ENCODE measurements at places on chromosomes 12 and 14. TPM values are rescaled to one million over a fixed set of nuclear protein-coding genes. Genes with fewer than 3 reads are reported as not detected.

- H3K36me3 ChIP-seq: no peaks in the 10 kb centered on the region
- no peak overlapping the region for H3K4me3 ChIP-seq
- no peaks in the 10 kb centered on the region for H3K4me1 ChIP-seq
- no peak overlapping the region for H3K27ac ChIP-seq
- peaks cover 20% of the 10 kb centered on the region for H3K27me3 ChIP-seq
- no peak for DNase-seq
These were observed 57.2 kb upstream of the CISTR start for GRCh38 chr12:53809005-53809404.

DNA sequence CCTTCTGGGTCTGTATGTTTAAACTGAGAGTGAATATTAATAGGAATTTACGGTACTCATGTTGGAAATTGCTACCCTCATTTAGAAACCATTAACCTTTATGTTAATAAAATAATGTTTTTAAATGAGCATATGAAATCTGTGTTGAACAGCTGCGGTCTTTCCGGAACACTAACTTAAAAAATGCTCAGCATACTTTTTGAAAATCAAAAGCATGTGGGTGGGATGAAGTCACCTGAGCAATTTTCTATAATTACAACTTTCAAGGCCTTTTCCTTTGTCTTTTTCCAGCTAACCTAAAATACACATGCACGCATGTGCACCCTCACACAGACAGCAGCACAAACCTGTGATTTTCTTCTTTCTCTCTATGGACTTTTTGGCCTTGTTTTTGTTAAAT is 39.8 kb downstream of the BORCS5 start:
- peaks cover 23% of the 10 kb centered on the region for H3K36me3 ChIP-seq
- H3K27ac ChIP-seq: no peak overlapping the region
- no peaks in the 10 kb centered on the region for H3K27me3 ChIP-seq

- H3K4me3 ChIP-seq: no peak overlapping the region
- H3K27me3 ChIP-seq: no peaks in the 10 kb centered on the region
- H3K36me3 ChIP-seq: no peaks in the 10 kb centered on the region
- H3K27ac ChIP-seq: peak overlapping the region; percentile 6
These were observed 6.2 kb upstream of the SLC15A4 start for GRCh38 chr12:128829861-128830504.

- peak overlapping the region; percentile 75 for H3K27ac ChIP-seq
- H3K4me3 ChIP-seq: peak overlapping the region; percentile 23
- H3K36me3 ChIP-seq: peaks cover 60% of the 10 kb centered on the region
These were observed 25.9 kb downstream of the FUT8 start for GRCh38 chr14:65438266-65438933.

The JDP2 gene
- 1.4 TPM for total RNA-seq

DNA sequence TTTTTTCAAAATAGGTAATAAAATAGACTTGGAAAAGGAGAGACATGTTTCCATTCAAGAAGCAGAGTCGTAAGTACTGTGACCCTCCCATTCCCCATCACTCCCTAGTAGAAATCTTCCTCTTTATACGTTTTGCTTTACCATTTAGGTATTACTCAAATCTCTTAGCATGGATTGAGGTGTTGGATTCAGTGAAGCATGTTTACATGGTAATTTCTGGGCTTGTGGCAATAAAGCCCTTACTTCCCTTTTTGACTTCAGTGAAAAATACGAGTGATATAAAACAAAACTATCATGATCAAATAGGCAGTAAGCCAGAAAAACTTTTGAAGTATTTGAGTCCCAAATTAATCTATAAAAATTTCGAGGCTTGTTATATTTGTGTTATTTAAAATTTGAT is 27.4 kb downstream of the RAB21 start:
- H3K4me3 ChIP-seq: no peak overlapping the region
- H3K27ac ChIP-seq: no peak overlapping the region
- no peak for DNase-seq
- no peaks in the 10 kb centered on the region for H3K4me1 ChIP-seq
- H3K27me3 ChIP-seq: no peaks in the 10 kb centered on the region

DNA sequence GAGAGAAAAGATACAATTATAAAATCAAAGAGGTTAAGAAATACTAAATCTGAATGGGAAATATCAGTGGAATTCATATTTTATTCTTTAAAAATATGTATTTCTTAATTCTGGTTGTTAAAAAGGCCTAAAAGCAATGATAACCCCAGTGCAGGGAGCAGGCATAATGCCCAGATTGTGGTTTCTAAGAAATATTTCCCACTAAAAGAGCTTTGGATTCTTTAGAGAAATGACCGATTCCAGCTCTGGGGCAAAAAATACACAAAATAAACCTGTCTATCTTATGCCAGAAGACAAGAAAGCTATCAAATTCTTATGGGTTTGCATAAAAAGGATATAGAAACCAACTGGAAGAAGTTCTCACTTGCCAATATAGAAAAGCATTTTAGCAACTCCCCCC is 71.6 kb downstream of the PDE6H start:
- no peak overlapping the region for H3K27ac ChIP-seq
- no peaks in the 10 kb centered on the region for H3K36me3 ChIP-seq
- peaks cover 12% of the 10 kb centered on the region for H3K27me3 ChIP-seq
- peaks cover 3% of the 10 kb centered on the region for H3K4me1 ChIP-seq

GRCh38 chr14:53193193-53193592 is 40.1 kb upstream of the DDHD1 start:
- no peak overlapping the region for H3K4me3 ChIP-seq
- H3K27me3 ChIP-seq: no peaks in the 10 kb centered on the region
- no peak for DNase-seq
- H3K27ac ChIP-seq: no peak overlapping the region

DNA sequence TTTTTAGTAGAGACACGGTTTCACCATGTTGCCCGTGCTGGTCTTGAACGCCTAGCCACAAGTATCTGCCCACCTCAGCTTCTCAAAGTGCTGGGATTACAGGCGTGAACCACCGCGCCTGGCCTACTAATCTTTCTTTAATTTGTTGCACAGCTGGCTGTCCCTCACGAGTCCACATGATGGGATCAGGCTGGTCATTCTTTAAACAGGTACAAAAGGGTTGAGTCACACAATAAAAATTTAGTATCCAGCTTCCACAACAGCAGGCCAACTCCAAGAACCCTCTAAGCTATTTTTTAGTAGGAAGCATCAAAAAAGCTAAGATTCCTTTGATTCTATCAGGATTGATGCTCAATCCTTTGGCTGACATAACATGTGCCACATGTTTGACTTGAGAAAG is 17.8 kb downstream of the SINHCAF start:
- H3K27ac ChIP-seq: no peak overlapping the region
- peaks cover 13% of the 10 kb centered on the region for H3K4me1 ChIP-seq
- H3K36me3 ChIP-seq: peaks cover 72% of the 10 kb centered on the region
- H3K27me3 ChIP-seq: no peaks in the 10 kb centered on the region

DNA sequence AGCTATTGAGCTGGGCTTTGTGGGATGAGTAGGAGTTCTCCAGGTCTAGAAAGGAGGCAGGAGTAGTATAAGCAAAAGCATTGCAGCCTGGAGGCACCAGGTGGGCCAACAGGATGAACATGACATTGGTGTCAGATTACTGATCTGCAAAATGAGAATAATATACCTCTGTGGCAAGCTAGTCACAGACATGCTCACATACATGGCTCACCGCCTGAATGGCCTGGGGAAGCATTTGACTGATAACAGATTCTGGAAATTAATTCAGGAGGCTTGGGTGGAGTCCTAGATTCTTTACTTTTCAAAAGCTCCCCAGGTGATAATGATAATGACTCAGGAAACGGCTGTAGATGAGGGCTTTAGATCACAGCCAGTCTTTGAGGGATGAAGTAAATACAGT is 709 bp downstream of the TCL1B start:
- no peaks in the 10 kb centered on the region for H3K36me3 ChIP-seq
- peaks cover 2% of the 10 kb centered on the region for H3K27me3 ChIP-seq
- no peak overlapping the region for H3K27ac ChIP-seq
- no peaks in the 10 kb centered on the region for H3K4me1 ChIP-seq
- DNase-seq: no peak

The CD163 gene
- not detected for total RNA-seq

- no peaks in the 10 kb centered on the region for H3K36me3 ChIP-seq
- H3K27me3 ChIP-seq: no peaks in the 10 kb centered on the region
- no peak overlapping the region for H3K4me3 ChIP-seq
These were observed 8.0 kb downstream of the DTX1 start for GRCh38 chr12:113064395-113065125.

DNA sequence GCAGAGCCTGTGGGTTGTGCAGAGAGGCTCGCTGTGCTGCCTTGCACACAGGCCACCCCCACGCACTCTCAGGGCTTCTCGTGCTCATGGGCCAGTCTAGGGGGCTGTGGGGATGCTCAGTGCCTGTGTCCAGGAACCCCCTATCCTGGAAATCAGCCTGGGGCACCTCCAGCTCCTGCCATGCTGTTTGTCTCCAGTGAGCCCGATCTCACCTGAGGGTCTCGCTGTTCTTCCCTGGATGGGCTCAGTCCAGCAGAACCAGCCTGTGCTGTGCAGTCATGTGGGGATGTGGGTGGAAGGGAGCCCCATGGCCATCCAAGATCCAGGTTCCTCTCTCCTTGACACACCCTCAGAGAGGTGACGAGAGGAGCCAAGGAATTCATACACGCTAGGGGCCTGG is 26.7 kb downstream of the SERPINA1 start:
- H3K4me3 ChIP-seq: no peak overlapping the region
- H3K27me3 ChIP-seq: peaks cover 8% of the 10 kb centered on the region
- no peaks in the 10 kb centered on the region for H3K36me3 ChIP-seq
- no peaks in the 10 kb centered on the region for H3K4me1 ChIP-seq

DNA sequence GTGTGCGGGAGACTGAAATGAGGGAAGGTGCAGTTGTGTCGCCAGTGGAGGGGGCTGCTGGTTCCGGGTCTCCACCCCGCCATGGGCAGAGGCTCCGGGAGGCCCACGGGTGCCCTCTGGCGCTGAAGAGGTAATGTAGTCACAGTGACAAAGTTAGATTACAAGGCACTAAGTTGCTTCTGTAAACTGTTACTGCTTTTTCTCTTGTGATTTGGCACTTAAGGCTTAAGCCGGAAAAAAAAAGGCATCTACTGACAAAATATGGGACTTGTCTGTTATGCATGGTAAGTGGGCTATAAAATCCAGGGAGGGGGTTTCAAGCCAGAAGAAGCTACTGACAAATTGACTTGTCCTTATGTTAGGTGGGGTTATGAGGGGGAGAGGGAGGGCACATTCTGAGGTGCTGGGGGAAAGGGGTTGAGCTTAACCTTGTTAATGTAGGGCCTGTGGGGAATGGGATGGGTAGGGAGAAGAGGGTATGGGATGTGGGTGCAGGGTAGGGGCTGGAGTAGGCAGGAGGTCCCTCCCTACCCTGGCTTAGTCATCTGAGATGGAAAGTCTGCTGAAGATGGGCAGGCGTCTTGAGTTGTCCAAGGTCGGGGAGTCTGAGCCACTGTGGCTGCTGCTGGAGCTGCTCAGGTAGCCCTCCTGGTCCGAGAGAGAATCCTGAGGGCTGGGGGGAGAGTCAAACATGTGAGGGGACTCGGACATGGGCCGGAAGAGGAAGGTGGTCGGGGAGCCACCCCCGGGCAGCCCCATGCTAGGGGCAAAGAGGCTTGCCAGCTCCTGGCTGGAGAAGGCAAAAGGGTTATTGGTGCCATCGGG is 3.7 kb downstream of the ZFP36L1 start:
- DNase-seq: peak; percentile 94
- peak overlapping the region; percentile 100 for H3K27ac ChIP-seq
- H3K4me3 ChIP-seq: peak overlapping the region; percentile 87
- H3K36me3 ChIP-seq: peaks cover 66% of the 10 kb centered on the region
- H3K4me1 ChIP-seq: peaks cover 63% of the 10 kb centered on the region
- H3K27me3 ChIP-seq: no peaks in the 10 kb centered on the region

DNA sequence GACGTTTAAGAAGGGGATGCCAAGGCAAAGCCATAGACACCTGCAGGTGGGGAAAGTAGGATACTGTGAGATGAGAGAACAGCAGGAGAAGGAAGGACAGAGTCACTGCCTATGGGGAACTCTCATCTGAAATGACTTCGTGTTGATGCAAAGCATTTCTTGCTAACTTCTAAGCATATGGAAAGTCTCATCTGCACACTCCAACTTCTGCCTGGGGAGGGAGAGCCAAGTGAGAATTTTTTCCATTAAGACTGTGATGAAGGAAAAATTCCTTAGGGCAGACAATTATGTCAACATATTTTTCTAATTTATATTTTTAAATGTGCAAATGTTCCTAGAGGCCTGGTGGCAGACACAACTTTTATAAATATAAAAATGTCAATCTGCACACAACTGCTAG is 115.3 kb downstream of the IPO8 start:
- H3K27me3 ChIP-seq: no peaks in the 10 kb centered on the region

The HCFC2 gene
- 15.3 TPM for total RNA-seq

DNA sequence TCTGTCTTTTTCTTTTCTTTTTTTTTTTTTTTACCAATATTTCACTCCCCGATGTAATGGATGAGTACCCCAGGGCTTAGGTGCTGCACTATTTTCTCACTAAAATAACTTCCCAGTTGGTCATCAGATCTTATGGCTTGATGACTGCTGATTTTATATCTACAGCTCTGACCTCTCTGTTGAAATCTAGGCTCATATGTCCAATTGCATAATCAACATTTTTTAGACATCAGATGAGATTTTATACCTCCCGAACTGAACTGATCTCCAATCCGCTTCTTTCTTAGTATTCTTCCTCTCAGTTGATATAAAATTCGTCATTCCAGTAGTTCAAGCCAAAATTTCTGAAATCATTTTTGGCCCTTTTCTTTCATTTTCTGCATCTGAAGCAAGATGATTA is 1236.5 kb downstream of the SLC16A7 start:
- no peaks in the 10 kb centered on the region for H3K27me3 ChIP-seq
- no peaks in the 10 kb centered on the region for H3K4me1 ChIP-seq
- no peak overlapping the region for H3K4me3 ChIP-seq
- H3K27ac ChIP-seq: no peak overlapping the region
- DNase-seq: no peak

The GPRC5A gene
- total RNA-seq: not detected

DNA sequence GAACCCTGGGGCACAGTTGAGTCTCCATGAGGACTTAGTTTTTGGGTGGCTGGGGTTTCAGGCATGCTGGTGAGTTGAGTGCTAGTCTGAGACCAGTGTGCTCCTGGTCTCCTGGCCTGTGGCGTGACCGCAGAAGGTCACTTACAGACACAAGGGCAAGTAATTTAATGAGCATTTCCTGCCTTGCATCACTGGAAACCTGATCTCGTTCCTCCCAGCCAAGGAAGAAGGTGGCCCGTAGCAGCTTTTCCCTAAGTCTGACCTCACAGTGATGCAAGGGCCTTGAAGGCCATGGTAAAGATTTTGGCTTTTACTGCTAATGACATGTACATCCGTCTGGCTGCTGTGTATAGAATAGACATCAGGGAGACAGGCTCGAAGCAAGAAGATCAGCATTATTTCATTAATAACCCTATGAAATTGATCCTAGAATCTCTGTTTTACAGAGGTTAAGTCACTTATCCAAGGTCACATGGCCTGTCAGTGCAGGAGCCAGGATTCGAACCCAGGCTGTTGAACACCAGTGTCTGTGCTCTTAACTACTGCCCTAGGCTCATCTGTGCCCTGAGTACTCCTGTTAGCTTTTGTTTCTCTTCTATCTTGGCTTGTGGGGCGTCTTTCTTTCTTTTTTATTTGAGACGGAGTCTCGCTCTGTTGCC is 4.6 kb downstream of the TMEM120B start:
- no peaks in the 10 kb centered on the region for H3K27me3 ChIP-seq
- H3K4me3 ChIP-seq: no peak overlapping the region
- no peak overlapping the region for H3K27ac ChIP-seq
- DNase-seq: no peak
